ENCODE measurements at places on chromosomes 7 and 10.

DNA sequence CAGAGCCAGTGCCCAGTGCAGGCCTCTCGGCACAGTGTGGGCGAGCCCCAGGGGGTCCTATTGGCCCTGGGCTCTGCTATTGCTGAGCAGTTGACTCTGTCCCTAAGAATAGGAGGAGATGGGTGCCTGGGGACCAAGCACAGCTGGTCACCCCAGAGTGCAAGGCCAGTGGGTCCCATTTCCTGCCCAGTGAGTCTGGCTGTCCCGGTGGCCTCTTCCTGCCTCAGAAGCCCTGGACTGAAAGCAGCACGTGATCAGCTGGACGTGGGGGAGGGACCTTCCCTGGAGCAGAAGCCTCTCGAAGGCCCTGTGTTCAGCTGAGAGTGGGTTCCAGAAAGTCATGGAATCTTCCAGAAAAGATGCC is 42.0 kb downstream of the PWWP2B start:
- no peak for DNase-seq

- DNase-seq: no peak
Measured at GRCh38 chr7:38607466-38607865, 23.7 kb downstream of the AMPH start.

GRCh38 chr7:184294-185264 is 7.8 kb upstream of the FAM20C start:
- no peak for DNase-seq

GRCh38 chr10:82668221-82668895 is 793.4 kb downstream of the NRG3 start:
- no peak for DNase-seq

DNA sequence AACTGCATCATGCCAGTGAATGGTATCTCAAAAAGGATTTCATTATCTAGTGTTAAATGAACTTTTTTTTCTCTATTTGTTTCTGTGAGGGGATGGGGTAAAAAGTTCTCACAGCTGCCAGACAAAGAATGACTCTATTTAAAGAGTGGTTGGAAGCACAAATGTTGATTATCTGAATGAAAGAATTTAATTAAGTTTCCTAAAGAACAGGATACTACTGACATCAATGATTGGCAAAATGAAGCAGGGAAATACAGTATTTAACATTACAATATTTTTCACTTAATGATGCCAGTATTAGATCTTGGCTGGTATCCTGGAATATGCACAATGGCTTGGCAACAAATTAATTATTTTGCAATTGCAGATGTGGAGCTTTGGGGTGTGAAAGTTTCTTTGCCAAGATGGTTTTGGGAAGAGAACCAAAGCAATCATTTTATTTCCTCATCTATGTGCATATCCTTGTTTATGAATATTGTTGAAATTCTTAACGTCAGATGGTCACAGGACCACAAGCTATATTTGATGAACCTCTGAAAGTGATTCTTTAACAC is 336.8 kb downstream of the ARL4A start:
- no peak for DNase-seq

- peak; percentile 53 for DNase-seq
Measured at GRCh38 chr10:101297901-101298486, 56.0 kb upstream of the BTRC start.

GRCh38 chr10:44995914-44996669 is 4.6 kb upstream of the ZNF22 start:
- DNase-seq: no peak

- no peak for DNase-seq
Measured at GRCh38 chr7:157881048-157881771, 544.4 kb downstream of the DNAJB6 start.

DNA sequence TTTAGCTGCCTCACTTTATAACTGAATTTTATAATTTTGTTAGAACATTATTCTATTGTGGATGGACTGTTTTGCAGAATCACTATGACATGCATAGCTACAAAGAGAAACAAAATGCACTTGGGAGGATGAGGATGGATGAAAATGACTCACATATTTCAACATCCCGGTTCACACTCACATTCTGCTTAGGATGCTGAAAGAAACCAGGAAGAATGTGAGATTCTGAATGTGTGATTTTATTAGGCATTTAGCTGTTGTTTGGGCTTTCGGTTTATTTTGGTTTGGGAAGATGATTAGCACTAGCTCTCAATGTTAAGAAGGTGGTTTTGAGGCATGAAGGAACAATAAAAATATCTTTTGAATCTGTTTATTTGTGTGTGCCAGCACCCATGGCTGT is 235.5 kb downstream of the SEMA3E start:
- no peak for DNase-seq

DNA sequence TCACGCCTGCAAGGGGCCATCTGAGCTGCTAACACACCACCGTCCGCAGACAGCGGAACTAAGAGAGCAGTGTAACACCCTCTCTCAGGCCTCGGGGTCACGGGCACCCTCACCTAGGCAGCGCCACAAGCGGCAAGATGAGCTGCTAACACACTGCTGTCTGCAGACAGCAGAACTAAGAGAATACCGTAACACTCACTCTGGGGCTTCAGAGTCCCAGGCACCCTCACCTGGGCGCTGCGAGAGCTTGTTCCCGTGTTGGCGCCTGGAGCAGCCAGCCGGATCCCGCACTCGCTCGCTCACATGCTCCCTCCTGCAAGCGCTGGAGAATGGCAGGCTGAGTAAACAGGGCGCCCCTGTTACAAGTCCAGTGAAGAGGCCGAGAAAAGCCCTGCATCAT is 160.2 kb downstream of the SRPK2 start:
- DNase-seq: no peak

DNA sequence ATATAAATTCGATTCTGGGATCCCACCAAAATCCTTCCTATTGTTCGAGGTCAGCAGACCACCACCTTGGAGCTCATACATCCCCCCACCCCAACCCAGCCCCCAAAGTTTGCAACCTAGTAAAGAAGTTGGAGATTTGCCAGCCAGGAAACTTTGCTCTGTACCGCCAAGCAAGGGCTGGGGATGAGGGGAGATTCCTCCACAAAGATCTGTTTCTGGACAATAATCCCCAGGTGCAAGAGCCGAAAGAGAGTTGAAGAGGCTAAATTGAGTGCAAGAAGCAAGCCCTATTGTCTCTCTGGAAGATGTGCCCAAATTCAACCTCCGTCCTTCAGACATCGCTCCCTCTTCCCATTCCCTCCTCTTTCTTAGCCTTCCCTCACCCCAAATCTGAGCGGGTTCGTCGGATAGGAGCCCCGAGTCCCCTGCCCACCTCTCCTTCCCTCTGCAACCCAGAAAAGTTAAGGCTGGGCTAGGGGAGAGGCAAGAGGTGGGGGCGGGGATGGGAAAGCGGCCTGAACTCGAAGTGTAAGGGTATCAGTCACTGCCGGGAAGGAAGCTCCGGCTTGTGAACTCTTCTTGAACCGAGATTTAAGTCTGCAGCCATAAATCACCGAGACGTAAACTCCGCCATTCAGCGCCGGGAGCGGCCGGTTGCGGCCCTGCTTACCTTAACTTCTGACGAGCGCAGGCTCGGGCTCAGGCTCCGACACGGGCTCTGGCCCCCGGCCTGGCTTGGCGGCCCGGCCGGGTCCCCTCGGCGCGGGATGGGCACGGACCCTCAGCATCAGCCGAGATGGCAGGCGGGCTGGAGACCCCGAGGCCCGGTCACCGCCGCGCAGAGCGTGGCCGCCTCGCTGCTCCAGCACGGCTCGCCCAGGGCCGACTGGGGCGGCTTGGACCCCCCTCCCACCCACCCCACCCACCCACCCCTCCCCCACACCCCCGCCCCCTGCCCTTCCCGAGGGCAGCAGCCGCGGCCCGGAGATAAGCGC is 10.8 kb upstream of the HOXA2 start:
- DNase-seq: no peak

- no peak for DNase-seq
Measured at GRCh38 chr10:85642421-85643170, 724.0 kb downstream of the GRID1 start.

GRCh38 chr7:610141-610530 is 90.5 kb upstream of the PDGFA start:
- no peak for DNase-seq

All from stimulated activated CD8-positive, alpha-beta memory T cell treated with anti-CD3 and anti-CD28 coated beads, Interleukin-4, amount 100 ng/mL, for 1 hour (primary cell).